ENCODE measurements at places on chromosomes 2 and 18. TPM values are rescaled to one million over a fixed set of nuclear protein-coding genes. Genes with fewer than 3 reads are reported as not detected.

Gene LINC00305
- total RNA-seq, result not detected

Gene PDE11A
- total RNA-seq, result not detected

Gene CRYBA2
- not detected for total RNA-seq

Gene GRB14
- total RNA-seq, result 0.98 TPM

Gene SLC9A4
- total RNA-seq, result not detected

Gene PAX8
- 0.60 TPM for total RNA-seq

Gene COL4A3
- not detected for total RNA-seq
